ENCODE measurements at places on chromosomes 13 and 19.

- no peak for DNase-seq
Measured at GRCh38 chr13:82248762-82249161, 1633.5 kb downstream of the SLITRK1 start.

DNA sequence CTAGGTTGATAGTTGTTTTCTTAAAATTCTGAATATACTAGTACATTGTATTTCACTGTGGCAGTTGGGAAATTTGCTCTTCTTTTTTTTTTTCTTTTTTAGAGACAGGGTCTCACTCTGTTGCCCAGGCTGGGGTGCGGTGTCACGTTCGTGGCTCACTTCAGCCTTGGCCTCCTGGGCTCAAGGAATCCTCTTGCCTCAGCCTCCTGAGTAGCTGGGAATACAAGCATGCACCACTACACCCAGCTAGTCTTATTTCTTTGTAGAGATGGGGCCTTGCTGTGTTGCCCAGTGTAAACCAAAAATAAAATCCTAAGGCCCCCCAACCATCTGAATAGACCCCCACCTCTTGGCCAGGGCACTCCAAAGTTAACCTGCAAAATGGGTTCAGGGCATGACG, 79.3 kb downstream of the FNDC3A start:
- DNase-seq: no peak

DNA sequence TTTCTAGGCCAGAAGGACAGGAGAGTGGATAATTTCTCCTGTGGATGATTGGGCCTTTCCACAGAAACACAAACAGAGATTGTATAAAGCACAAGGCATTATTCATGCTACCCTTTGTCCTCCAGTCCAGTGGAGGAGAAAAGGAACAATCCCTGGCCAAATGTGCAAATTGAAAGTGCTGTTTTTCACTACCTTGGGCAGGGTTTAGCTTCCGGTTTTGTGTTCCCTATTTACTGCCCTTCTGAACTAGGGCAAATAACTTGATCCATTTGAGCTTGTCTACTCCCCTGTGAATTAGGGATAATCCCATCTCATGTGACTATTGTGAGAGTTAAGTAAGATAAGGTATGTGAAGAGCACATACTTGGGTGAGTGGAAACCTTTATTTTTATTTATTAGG, 13.3 kb downstream of the PDX1 start:
- DNase-seq: no peak

DNA sequence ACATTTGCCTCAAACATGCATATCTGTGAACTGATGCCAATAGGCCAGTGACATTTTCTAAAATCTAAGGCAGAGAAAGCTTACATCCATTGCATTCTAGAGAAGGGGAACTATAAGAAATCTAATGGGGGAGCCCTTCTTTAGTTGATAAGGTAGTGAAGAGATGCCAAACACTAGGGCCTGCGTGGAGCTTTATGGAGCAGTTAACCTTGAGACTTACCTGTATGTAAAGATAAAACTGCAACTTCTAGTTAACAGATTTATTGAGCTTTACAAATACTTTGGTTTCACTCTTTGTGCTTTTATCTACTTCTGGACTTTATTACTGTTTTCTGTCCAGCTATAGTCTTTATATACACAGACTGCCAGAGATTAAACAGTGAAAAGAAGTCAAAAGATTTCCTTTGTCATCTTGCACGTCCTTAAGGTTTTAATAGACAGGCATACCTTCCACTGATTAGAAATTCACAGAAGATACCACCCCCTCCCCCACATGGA, 457.6 kb downstream of the KLF12 start:
- no peak for DNase-seq

GRCh38 chr13:32007494-32007893, 24.1 kb upstream of the FRY start:
- DNase-seq: no peak

DNA sequence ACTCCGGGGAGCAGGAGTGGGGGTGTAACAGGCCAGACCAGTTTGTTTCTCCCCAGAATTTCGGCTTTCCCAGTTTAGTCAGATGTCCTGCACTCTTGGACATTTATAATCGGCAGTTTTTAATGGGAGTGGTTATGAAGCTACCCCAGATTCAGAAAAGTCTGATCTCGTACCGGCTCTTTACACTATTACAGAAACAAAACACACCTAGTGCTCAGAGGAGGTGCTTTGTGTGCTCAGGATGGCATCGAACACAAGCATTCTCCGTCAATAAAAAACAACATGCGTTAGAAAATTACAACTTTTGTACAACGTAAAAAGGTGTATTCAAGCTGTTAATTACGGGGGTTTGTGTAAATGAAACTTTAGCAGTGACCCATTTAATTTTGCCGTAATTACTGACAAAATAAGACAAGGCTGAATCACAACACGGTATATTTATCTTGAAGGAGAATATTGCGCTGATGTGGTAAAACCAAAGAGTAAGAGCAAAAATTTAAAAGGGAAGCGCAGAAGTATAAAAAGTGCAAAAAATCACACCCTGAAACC, 6.6 kb upstream of the SOX1 start:
- DNase-seq: no peak

DNA sequence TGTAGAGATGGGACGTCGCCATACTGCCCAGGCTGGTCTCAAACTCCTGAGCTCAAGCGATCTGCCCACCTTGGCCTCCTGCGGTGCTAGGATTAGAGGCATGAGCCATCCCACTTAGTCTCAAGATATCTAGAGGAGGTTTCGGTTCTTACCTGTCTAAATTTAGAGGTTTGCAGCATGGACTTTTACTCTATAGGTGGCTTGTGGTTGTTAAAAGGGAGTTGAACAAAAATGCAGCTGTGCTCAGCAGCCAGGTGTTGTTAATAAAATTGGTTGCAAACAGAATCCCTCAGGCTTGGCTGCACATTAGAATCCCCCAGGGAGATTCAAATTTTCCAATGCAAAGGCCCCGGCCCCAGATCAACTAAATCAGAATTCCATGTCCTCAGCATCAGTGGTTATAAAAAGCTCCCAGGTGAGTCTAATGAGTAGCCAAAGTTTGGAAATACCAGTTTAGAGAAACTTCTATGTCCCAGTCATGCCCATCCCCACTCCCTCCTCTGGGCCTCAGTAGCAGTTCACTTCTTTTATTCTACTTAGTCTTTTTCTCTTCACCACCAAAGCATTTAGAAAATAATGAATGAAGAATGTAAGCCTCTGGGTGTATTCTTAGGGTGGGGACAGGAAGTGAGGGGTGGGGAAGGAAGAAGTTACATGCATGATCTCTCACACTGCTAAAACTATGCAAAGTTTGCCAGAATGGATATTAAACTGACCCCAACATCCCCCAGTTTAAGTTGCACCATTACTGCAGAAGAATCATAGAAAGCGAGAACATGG, 471.0 kb downstream of the COG6 start:
- DNase-seq: no peak

DNA sequence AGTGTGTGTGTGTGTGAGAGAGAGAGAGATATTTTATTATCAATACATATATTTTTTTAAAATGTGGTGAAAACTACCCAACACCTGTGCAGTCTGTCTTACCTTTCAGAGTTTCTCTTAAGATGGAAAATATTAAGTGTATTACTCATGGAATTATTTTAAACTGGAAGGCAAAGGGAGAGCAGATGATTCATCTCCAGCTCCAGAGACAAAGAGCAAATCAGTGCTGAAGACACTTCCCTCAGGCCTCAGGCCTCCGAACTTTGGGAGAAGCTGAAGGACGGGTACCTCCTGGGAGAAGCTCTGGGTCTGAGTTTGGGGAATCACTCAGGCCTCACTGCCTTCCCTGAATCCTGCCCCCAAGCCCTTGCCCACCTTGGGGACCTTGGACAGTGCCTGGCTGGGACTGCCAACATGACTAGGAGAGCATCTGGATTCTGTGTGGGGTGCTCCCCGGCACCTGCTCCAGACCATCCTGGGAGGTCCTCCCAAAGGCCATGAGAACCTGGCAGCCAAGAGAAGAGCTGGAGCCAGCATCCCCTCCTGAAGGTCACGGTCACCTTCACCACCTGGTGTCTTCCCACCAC, 170.4 kb upstream of the UBL3 start:
- DNase-seq: no peak

DNA sequence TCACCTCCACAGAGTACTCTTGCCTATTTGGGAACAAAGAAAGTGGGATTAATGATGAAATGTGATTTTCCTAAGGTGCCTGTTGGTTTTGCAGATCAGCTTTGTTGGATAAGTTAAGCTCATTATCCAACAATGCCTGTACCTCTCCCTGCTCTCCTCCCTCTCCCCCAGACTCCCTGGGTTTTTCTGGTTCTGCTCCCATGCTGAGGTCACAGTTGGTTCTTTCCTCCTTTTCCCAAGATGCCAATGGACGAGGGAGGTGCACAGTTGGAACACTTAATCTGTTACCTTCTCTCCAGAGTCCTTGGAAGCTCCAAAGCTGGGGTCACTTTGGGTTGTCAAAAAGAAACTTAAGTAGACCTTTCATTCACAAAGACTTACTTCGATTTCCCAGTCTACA, 1.6 kb downstream of the OXGR1 start:
- DNase-seq: no peak

- DNase-seq: no peak
Measured at GRCh38 chr19:44894052-44894400, 3.0 kb downstream of the TOMM40 start.

- no peak for DNase-seq
Measured at GRCh38 chr13:105798541-105798940, 736.9 kb downstream of the EFNB2 start.

GRCh38 chr19:45526143-45526542, 18.9 kb downstream of the VASP start:
- DNase-seq: peak; percentile 81

DNA sequence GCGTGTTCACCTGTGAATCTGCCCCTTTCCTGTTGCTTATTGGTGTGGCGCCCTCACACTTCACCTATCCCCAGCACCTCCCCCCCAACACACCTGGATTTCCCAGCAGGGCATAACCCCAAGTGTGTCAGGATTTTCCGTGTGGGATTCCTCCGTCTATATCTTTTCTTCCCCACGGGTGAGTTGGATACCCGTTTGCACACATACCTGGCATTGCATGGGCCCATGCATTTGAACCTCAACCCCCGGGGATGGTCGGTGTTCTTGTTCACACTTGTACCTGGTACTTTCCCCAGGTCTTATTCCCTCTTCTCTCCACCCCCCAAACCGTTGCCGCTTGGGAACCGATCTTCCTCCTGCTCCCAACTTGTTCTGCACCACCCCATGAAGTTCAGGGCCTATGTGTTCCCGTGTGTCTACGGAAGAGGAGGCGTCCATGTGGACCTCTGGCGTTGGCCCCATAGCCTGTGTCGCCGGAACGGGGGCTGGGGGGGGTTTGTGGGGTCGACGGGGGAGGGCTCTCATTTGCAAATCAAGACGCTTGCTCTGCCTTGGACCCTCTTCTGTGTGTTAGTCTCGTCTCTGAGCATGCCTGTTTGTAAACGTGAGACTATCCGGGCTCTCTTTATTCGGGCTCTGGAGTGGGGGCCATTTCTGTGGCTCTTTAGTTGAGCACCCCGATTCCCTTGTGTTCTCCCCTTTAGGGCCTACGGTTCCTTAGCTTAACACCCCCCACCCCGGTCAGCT, 1.7 kb downstream of the PRR12 start:
- no peak for DNase-seq

All from ecto neural progenitor cell (in vitro differentiated cells).